ENCODE measurements at places on chromosomes 5 and 9.
A peak's percentile ranks its signal among the peaks of the same experiment; 100 is the strongest.

DNA sequence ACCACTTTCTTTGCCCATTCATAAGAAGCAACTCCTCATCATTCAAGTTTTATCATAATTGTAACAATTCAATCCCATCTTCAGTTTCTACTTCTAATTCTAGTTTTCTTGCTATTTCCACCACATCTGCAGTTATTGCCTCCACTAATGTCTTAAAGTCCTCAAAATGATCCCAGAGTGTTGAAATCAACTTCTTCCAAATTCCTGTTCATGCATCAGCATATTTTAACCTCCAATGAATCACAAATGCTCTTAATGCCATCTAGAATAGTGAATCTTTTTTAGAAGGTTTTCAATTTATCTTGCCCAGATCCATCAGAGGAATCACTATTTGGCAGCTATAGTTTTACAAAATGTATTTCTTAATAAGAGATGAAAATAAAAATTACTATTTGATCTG is 3.2 kb upstream of the SRP19 start:
- no peak for DNase-seq

- DNase-seq: peak; percentile 97
These were observed 289.2 kb downstream of the ZSWIM6 start for GRCh38 chr5:61621202-61621650.

- no peak for DNase-seq
These were observed 56.6 kb downstream of the ADAM19 start for GRCh38 chr5:157518963-157519362.

- DNase-seq: no peak
These were observed 707 bp upstream of the RIMOC1 start for GRCh38 chr5:41903382-41903891.

- DNase-seq: no peak
These were observed 377.7 kb downstream of the PIK3R1 start for GRCh38 chr5:68593211-68593671.

DNA sequence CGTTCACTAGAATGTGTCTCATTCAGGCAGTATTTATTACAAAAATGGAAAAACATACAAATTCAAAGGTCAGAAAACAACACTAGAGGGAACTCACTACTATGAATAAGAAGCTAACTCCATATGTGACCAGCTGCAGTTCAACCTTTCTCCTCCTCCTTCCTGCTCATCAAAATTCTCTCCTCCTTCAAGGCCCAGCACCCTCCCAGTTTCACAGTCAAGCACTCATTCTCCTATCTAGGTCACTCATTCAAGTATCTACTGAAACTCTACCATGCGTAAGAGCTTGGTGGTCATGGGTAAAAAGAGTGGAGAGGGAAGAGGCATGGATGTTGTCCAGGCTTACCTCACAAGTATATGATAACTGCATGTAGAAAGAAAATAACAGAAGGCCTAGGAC is 27.7 kb downstream of the ECPAS start:
- DNase-seq: peak; percentile 19

DNA sequence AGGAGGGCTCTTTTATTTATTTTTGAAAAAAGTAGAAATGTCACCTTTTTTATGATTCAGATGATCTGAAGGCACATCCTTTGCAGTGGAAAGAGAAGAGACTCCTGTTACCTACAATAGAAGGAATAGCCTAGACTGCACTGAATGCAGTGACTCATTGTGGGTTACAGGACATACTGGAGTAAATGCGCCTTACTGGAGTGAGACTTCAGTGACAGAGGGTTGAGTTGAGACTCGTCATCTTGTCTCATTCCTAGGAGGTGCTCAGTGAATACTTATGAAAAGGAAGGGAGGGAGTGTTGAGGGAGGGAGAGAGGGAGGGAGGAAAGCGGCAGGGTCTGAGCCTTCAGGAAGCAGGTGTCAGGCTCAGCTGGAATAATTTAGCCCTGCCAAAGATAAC is 25.2 kb downstream of the ANKRA2 start:
- no peak for DNase-seq

- DNase-seq: no peak
These were observed 606 bp downstream of the EEIG1 start for GRCh38 chr9:127980060-127980705.

- peak; percentile 43 for DNase-seq
These were observed 4.3 kb downstream of the NHP2 start for GRCh38 chr5:178149199-178149932.

DNA sequence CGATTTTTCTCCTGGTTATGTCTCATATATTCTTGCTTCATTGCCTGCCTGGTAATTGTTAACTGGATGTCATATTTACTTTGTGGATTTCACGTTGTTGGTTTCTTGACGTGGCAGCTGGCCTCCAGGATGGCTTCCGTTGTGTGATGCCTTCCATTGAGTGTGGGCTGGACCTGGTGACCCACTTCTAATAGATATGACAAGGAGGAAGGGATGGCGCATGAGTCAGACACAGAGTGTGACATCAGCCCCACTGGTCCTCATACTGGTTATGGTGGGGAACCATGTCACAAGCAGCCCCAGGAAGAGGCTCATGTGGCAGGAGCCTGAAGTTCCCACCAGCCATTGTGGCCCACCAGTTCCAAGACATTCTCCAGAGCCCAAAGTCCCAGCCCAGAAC is 6.4 kb upstream of the PAEP start:
- no peak for DNase-seq

DNA sequence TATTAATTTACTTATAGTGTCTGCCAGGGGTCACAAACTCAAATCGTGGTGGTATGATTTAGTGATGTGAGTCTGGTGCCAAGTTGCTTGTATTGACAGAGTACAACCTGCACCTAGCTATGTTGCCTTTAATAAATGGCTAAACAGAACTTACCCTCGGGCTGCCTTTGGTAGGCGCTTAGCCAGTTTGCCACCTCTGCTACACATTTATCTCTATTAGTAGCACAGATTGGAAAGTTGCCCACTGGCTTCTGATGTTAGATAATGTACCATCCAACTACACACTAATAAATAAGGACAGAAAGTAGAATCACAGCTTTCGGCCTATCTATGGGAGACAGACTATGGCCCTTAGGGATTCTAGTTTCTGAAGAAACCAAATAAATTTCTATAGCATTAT is 368.4 kb downstream of the MAN2A1 start:
- DNase-seq: no peak

DNA sequence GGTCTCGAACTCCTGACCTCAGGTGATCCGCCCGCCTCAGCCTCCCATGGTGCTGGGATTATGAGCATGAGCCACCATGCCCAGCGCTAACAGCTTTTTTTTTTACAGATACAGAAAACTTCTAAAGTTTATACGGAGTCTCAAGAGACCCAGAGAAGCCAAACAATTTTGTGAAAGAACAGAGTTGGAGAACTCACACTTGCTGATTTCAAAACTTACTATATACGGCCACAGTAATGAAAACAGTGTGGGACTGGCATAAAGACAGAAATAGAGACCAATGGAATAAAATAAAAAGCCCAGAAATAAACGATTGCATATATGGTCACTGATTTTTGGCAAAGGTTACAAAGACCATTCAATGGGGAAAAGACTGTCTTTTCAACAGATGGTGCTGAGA is 85.6 kb upstream of the CACNA1B start:
- no peak for DNase-seq

- DNase-seq: no peak
These were observed 282.0 kb downstream of the DMRT2 start for GRCh38 chr9:1332156-1332555.

DNA sequence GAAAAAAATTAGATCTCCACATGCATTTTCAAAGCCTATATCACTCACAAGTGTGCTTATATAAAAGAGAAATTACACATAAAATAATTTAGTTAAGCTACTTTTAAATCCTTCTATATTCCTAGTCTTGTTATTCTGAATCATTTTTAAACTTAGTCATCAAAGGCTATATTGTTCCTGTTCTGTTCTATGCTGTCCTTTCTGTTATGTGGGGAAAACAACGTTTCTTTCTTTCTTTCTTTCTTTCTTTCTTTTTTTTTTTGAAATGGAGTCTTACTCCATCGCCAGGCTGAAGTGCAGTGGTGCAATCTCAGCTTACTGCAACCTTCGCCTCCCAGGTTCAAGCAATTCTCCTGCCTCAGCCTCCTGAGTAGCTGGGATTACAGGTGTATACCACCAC is 389.2 kb upstream of the FTMT start:
- DNase-seq: no peak

All from putamen (tissue), 1 donor.